ENCODE measurements at places on chromosomes 6 and 20. TPM values are rescaled to one million over a fixed set of nuclear protein-coding genes. Genes with fewer than 3 reads are reported as not detected.

HLA-DQA2 gene
- total RNA-seq = not detected

PLAGL2 gene
- total RNA-seq = 2.4 TPM

MAK gene
- under 0.01 TPM for total RNA-seq

CAPN11 gene
- not detected for total RNA-seq

PPP2R5D gene
- total RNA-seq = 31.3 TPM

SLC17A5 gene
- 19.5 TPM for total RNA-seq

ATP6V1G2 gene
- total RNA-seq = 0.17 TPM

DZANK1 gene
- total RNA-seq = 0.33 TPM

WFDC12 gene
- not detected for total RNA-seq

HMGCLL1 gene
- not detected for total RNA-seq

SIRPD gene
- not detected for total RNA-seq

STX11 gene
- 13.1 TPM for total RNA-seq

MUCL3 gene
- total RNA-seq = not detected

LY6G6C gene
- not detected for total RNA-seq

LAMA4 gene
- total RNA-seq = 536 TPM

NRSN1 gene
- not detected for total RNA-seq

POU5F1 gene
- not detected for total RNA-seq
